Dermis blood vessel endothelial cell (primary cell): ENCODE measurements at places on chromosomes 4 and X.

- no peak for DNase-seq
Observed at GRCh38 chr4:118410138-118410537, 57.3 kb upstream of the PRSS12 start.

DNA sequence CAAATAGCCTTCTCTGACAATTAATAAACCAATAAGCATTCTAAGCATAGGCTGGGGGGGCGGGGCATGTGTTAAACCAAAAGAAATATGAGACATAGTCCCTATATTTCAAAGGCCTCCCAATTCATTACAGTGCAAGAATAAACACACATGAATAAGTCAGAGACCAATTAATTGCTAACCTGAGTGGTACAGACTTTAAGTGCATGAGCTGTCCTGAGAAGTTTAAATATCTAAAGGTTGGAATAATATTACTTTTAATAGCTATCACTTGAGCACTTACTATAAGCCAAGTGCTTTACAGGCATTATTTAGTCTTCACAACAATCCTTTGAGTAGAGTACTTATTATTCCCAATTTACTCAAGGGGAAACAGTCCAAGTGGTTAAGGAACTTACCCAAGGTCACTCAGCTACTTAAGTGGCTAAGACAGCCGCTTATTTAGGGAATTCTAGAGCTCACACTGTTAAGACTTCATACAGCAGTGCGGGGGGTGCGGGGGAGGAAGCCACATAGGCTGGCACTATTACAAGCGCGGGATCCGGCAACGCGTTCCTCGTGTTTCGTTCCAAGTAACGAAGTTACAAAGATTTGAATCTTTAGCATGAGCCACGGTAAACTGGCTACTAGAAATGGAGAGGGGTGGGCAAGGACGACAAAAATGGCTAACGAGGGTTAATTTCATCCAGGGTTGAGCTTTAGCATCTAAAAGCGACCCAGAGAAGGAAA, 1.4 kb downstream of the THOC2 start:
- DNase-seq, result peak; percentile 43

DNA sequence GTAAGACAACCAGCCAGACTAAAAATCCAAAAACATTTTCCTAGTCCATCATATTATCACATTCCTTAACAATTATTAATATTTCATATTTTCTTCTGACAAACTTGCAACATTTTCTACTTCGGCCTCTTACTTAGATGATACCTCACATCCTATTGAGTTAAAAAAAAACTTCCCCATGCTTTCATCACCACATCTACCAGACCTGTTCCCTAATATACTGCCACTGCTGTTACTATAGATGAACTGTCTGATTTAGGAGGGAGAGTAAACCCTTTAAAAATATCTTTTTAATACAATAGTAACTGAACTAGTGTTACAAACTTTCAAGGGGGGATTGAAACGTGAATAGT, 1.5 kb downstream of the FAM200B start:
- peak; percentile 28 for DNase-seq

GRCh38 chr4:41361794-41362526, 105.2 kb downstream of the UCHL1 start:
- no peak for DNase-seq

DNA sequence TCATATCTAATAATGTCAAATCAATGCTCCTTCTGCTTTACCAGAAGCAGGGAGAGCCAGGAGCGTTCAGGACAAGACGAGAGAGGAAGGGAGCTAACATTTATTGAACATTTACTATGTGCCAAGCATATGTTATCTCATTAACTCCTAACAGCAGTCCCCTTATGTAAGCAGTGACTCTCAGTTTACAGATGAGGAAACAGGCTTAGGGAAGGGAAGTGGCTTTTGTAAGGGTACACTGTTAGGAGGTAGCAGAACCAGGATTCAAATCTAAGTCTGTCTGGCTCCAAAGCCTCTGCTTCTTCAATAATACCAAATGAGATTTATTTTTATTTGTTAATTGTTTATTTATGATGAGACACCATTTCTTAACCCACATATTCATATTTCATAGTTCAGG, 2.6 kb upstream of the STARD8 start:
- DNase-seq, result no peak

DNA sequence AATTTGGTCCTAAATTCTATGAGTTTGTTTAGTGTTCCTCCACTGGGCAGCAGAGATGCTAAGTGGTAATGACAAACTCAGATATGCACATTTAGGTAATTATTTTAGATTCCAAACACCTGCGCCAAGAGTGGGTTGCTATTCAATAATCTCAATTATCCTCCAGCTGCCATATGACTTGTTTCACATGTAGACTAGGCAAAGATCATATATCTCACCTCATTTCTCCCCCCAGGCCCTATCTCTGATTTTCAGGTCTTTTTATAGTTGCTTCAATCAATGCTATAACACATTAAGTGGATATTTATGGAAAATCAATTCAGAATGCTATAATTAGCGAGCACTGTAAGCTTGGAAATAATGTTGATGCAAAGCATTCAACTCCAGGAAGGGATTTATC, 217.6 kb downstream of the KCTD8 start:
- DNase-seq, result no peak

- no peak for DNase-seq
Observed at GRCh38 chr4:86484241-86484640, 109.9 kb upstream of the PTPN13 start.

GRCh38 chr4:8600686-8601085, 8.1 kb downstream of the CPZ start:
- no peak for DNase-seq

DNA sequence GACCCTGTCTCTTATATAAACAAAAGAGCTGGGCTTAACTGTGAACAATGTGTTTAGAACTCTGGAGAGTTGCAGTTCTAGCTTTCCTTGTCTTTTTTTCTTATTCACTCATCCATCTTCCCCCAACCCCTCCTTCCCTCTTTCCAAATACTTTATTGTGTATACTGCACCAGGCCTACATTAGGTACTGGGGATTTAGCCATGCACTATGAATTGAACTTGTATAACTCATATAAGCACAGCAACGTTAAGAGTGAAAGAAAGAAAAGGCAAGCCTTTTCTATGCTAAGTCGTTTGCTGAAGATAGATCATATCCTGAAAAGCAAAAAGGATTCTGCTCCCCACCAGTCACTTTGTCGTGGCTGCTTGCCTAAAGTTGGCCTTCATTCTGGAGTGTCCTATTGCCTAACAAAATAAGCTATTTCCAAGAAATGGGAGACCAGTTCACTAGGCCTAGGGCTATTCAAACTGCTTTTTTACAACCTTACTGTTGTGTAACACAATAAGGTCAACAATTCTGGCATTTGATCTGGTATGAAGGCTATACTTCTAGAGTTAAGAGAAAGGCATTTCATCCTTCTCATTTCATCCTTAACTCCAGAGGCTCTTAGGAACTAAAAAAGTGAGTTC, 32.2 kb downstream of the CCNI start:
- no peak for DNase-seq

- DNase-seq, result no peak
Observed at GRCh38 chr4:142960126-142960525, 114.0 kb upstream of the INPP4B start.

DNA sequence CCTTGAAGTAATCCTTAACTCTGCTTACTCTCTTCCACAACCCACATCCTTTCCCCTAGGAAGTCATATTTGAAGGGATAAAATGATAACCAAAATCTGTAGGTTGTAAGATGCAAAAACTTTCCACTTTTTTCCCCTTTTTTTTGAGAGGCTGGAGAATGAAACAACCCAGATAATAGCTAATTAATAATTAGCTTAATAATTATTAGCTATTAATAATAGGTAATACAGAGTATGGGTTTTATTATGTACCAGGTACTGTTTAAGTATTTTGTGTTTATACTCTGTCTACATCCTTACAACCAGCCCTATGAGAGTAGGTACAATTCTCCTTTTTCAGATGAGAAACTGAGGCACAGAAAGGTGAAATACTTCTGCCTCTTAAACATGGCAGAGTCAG, 9.4 kb downstream of the GPR119 start:
- no peak for DNase-seq

DNA sequence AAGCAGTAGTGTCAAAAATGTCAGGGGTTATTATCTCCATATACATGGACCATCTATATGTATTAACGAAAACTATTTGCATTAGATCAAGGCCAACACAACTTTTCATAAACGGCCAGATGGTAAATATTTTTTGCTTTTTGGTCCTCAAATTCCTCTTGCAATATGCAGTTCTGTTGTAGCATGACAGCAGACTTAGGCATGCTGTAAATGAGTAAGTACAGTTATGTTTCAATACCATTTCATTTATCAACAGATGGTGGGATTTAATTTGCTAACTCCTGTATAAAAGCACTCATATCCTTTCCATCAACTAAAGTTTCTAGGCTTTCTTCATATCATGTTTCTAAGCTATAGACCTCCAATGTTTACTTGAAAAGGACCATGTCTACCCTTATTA, 208.1 kb downstream of the ANKRD50 start:
- no peak for DNase-seq

DNA sequence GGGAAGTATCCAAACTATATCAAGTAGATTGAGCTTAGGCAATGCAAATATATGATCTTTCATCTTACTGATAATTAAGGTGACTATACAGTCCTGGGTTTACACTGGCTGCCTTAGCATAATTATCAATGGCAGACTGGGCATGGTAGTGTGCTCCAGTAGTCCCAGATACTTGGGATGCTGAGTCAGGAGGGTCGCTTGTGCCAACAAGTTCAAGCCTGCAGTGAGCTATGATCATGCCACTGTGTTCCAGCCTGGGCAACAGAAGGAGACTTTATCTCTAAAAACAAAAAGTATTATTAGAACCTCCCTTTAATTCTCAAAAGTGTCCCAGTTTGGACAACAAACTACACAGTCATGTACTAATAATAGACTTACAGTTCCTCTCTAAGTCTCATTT, 99.4 kb upstream of the RASGEF1B start:
- DNase-seq, result no peak

DNA sequence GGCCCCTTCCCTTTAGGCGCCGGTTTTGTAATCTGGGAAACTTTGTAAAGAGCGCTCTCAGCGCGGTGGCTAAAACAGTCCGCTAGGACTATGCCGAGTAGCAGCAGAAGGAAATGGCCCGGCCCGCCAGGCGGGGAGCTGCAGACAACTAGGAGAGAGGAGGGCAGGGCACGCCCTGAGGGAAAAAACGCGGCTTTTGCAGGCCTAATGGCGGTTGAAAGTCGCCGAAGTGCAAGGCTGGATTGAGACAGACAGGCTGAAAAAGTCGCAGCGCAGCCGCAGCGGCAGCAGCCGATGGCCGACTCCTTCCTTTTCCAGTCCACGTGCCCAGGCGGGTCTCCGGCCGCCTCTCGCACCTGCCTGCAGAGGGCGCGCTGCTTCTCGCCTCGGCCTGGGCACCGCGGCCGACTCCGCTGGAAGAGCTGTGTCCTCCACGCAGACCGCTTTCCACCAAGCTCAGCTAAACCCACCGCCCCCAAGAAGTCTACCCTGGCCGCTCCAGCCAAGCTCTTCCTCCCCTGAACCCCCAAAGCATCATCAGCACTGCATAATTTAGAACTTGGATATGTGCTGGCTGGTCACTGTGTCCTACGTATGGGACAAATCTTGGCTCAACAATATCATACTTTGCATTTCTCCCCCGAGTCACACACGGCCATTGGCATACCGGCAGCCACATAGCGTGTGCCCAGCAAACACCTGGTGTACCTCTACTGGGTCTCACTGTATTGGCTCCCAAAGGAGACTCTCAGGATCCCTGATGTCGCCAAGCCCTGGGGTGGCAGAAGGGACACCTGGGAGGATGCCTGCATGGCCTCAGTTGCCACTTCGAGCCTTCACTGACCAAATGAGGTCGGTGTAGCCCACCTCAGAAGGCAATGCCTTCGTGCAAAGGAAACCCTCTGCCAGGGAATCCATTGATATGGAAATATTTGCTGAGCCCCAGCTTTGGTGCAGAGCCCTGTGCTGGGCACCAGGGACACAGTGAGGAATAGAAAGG, 14.5 kb downstream of the SLC25A5 start:
- DNase-seq, result peak; percentile 65

GRCh38 chrX:12581546-12581945, 209.7 kb upstream of the PRPS2 start:
- DNase-seq, result no peak

DNA sequence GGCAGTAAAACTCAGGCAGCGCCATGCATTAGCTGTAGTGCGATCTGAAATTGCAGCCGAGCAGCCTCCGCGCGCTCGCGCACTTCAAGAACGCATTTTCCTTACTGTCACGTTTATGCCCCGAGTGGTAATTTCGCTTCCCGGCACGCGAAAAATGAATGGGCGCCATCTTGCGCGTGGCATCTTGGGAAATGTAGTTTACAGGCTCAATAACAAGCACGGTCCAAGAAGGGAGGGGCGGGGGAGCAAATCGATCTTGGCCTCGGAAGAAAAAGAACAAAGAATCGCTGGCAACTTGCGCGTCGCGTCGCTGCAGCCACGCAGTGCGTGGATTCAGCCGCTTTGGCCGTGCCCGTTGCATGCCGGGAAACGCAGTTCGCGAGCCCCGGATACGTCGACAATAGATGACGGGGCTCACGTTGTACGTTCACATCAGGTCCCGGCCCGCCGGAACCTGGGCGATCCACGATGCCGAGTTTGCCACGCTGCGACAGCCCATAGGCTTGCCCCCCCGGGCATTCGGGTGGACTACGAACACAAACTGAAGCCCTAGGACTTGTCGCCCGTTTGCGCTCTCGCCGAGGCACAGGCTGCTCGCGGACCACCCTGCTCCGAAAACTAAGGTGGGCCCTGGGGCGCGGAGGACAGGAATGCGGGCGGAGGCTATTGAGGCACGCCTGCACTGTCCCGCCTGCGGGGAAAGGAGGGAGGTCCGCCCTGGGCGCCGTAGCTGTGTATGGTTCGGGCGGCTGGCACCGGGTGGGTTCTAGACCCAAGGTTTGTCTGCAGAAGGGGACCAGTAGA, at the start of gene FTSJ1:
TSS of gene FTSJ1 (plus strand) at position 426 of the 804 bp plus-strand sequence. CDS start 1,849 bp downstream, outside the sequence.
- DNase-seq, result peak; percentile 92

GRCh38 chr4:145177511-145177905, 2.9 kb downstream of the OTUD4 start:
- DNase-seq, result peak; percentile 69

DNA sequence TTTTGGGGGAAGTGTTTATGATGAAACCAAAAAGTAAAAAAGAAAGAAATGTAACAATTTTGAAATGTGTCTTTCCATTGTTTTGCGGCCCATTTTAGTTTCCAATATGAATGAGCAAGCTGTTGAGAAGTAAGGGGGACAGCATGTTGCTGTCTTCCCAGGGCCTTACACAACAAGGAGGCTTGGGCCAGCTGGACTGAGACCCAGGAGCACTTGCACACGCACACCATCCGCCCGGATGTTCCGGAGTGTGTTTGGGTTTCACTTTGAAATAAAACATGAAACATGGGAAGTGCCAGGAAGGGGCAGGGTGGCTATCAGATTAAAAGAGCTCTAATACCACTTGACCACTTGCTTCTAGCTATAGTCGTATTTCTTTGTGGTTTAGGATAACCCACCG, 144.4 kb downstream of the NHS start:
- no peak for DNase-seq

- no peak for DNase-seq
Observed at GRCh38 chr4:22869235-22869634, 176.5 kb downstream of the GBA3 start.

GRCh38 chrX:135477576-135477975, 42.9 kb upstream of the INTS6L start:
- peak; percentile 90 for DNase-seq

GRCh38 chrX:50920132-50920531, 9.6 kb downstream of the BMP15 start:
- peak; percentile 61 for DNase-seq
